ENCODE measurements at places on chromosomes 7 and 10.

- DNase-seq = no peak
Observed at GRCh38 chr10:11285171-11285570, 267.5 kb downstream of the CELF2 start.

GRCh38 chr10:16853201-16853600 lies 36.0 kb upstream of the RSU1 start:
- DNase-seq = peak; percentile 60

GRCh38 chr7:96591900-96592676 lies 117.6 kb downstream of the SEM1 start:
- no peak for DNase-seq

- no peak for DNase-seq
Observed at GRCh38 chr10:17368708-17369272, 85.6 kb downstream of the ST8SIA6 start.

DNA sequence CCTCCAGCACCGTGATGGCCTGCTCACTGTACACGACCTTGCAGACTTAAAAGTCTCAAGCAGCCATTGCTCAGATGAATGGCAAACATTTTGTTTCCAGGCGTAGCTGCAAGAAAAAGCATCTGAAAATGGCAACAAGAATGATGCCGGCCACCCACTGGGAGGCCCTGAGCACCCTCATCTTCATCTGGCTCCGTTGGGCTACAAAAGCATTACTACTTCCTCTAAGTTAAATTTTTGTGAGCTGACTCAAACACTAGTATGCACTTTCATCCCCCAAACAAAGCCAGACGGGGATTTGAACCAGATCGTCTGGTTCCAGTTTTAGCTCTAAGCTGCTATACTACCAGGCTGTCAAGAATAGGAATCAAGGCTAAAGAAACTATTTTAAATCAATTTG lies 116.6 kb upstream of the CDK1 start:
- DNase-seq = no peak

DNA sequence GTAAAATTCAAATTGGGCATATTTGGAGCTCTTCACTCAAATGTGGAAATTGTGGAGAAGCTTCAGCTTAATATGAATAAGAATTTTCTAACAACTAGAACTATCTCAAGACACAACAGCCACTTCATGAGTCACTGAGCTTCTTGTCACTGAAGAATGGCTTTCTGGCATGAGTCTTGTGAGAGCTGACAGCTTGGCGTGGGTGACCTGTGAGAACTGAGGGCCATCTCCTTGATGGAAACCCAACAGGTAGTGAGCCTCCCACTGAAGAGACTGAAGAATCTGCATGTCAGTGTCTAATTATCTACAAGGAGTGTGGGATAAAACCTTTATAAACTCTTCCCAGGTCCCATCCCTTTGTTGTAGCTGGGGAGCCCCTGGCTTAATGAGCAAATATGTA lies 66.0 kb downstream of the CLEC2L start:
- DNase-seq = no peak
